Stimulated activated CD8-positive, alpha-beta memory T cell treated with anti-CD3 and anti-CD28 coated beads, Interleukin-4, amount 100 ng/mL, for 1 hour (primary cell): ENCODE measurements at places on chromosomes 4 and X.

DNA sequence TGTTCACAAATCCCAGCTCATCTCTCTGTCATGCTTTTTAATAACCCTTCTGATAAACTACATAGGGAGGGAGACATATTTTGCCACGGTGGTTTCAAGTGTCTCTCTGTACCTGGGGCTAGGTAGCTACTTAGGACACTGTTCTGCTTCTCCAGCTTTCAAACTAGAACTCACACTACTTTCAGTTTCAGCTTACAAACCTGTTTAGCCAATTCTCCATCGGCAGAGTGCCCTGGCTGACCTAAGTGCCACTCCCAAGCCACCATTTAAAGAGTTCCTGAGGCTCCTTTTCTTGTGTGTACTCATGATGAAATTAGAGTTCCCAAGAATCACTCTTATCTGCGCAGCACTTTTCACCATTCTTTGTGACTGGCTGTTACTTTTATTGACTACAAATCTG is 899.2 kb downstream of the FAT4 start:
- DNase-seq: no peak

DNA sequence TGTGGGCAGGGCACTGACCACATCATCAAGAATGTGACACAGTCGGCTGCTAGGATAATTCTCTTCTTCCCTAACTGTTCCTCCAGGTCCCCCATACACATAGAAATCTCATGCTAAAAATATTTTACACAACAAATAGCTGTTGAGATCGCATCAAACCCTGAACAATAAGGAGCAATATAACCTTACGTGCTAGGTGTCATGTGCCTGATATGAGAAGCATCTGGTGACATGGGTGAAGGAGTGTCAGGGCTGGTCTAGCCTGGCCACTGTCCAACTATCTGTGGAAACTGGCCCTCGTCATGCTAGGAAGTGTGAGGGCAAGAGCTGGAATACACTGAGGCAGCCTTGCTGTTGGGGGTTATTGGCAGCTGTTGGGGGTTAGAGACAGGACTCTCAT is 167.3 kb upstream of the PGRMC2 start:
- DNase-seq: no peak

GRCh38 chrX:31268359-31268758 is 196.5 kb upstream of the FTHL17 start:
- DNase-seq: no peak

DNA sequence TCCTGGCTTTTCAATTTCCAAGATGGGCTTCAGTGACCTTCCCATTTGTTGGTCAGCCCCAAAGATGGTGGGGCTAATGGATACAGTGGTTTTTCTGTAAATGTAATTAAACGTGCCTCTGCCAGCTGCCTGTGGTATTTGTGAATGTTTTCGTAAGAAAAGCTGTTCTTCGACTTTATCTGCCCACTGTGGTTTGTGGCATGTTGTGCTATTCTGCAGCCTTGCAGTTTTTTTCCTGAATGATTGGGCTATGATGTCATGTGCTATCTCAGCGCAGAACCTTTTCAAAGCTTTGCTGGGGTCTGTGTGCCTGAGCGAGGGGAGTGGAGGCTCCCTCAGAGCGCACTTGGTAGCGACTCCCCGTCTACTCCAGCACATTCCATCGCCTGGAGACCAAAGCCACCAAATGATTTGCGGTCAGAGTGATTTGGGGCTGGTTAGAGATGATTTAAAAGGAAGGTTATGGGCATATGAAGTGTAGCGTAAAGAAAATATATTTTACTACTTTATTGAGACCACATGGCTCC is 137.5 kb downstream of the PALLD start:
- DNase-seq: no peak

- no peak for DNase-seq
These were observed 33.9 kb downstream of the CPLX1 start for GRCh38 chr4:791898-792625.

GRCh38 chr4:71304289-71304850 is 34.5 kb upstream of the SLC4A4 start:
- DNase-seq: no peak

GRCh38 chr4:66034262-66034661 is 364.0 kb upstream of the EPHA5 start:
- no peak for DNase-seq

DNA sequence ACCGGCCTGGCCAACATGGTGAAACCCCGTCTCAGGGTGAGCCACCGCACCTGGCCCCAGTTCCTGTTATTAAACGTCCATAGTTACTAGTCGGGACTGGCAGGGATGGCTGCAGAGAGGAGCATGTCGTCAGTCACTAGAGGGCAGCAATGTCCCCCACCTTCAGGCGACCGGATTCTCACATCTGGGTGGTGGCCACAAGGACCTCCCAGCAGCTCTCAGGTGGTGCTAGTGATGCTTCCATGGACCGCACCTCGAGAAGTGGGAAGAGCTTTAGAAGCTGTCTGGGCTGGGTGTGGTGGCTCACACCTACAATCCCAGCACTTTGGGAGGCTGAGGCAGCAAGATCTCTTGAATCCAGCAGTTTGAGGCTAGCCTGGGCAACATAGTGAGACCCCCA is 13.3 kb upstream of the IL3RA start:
- no peak for DNase-seq

DNA sequence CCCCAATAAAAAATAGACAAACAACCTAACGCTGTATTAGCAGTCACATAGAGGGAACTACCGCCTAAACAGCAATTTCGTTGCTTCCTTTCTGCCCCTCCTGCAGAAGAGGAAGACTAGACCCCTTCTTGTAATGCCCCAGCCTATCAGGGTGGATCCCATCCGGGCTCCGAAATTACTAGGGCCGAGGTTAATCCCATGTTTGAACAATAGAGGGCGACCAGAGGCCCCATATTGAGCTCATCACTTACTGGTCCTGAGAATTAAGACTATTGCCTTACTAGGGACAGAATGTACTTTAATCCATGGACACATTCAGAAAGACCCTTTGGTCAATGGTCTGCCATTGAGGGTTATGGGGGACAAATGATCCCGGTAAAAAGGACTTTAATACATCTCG is 11.8 kb upstream of the ZNF630 start:
- peak; percentile 9 for DNase-seq

- no peak for DNase-seq
These were observed 10.0 kb downstream of the GPR82 start for GRCh38 chrX:41733939-41734338.

GRCh38 chrX:71814123-71814912 is 51.2 kb downstream of the CXorf49B start:
- DNase-seq: no peak

- no peak for DNase-seq
These were observed 577.0 kb downstream of the FAT4 start for GRCh38 chr4:125891597-125892258.

DNA sequence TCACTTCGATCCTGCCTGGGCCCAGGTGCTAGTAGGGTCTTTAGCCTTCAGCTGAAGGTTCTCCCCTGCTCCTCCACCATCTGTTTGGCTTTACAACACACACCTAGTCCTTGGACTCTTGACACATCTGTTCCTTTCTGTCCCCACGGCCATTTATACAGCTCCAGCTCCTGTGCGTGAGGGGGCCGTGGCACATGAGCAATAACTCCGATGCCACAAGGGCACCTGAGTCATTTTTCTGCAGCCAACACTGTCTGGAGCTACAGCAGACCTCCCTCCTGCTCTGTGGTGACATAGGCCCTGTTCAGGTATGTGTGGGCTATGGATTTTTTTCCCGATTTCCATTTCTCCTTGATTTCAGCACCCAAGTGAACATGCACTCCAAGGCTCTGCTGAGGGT is 44.7 kb upstream of the BCOR start:
- DNase-seq: no peak

DNA sequence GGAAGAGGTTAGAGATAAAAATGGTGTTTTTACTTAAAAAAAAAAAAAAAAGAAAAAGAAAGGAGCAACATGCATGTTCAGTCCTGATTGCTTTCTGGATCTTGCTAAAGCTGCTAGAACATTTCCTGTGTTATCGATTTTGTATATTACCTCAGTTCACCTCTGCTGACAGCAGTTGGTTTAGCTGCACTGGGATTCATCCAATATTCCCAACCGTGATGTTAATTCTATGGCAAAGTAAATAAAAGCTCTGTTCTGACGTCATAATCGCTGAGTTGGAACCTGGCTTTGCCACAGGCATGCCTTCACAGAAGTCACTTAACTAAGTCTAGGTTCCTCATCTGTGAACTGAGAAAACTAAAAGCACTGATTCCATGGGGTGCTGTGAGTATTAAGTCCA is 90.7 kb upstream of the SORBS2 start:
- no peak for DNase-seq

GRCh38 chrX:130705591-130705990 is 197.4 kb downstream of the ENOX2 start:
- DNase-seq: no peak

DNA sequence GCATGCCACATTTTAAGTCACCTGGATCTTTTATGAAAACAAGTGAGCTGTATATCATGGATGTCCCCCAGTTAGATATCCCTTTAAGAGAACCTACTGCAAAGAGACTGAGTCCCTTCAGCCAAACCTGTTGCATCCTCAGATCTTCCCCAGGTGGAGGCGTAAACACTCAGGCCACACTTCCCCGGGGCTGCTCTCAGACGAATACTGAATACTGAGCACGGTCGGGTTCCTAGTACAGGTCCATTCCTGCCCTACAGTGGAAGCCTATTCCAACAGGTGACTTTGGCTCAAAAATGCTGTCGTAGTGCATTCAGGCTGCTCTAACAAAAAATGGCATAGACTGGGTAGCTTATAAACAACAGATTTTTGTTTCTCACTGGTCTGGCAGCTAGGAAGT is 320.2 kb upstream of the CLNK start:
- DNase-seq: no peak

DNA sequence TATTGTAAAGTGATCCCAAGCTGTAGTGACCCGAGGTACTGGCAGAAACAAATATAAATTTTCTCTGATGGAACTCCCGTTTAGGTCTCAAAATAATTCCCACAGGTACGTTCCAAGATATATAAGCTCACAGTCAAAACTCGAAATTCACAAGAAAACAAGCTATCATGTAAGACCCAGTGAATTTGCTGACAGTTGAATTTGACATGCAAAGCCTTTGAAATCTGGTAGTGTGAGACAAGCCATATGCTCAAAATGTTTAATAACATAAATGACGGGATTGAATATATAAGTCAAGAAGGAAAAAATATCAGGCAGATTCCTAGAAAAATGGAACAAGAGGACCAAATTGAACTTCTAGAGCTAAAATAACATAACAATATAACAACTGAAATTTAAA is 252.8 kb downstream of the TMA16 start:
- DNase-seq: no peak

GRCh38 chrX:110001740-110002299 is 1.1 kb upstream of the TMEM164 start:
- DNase-seq: no peak

DNA sequence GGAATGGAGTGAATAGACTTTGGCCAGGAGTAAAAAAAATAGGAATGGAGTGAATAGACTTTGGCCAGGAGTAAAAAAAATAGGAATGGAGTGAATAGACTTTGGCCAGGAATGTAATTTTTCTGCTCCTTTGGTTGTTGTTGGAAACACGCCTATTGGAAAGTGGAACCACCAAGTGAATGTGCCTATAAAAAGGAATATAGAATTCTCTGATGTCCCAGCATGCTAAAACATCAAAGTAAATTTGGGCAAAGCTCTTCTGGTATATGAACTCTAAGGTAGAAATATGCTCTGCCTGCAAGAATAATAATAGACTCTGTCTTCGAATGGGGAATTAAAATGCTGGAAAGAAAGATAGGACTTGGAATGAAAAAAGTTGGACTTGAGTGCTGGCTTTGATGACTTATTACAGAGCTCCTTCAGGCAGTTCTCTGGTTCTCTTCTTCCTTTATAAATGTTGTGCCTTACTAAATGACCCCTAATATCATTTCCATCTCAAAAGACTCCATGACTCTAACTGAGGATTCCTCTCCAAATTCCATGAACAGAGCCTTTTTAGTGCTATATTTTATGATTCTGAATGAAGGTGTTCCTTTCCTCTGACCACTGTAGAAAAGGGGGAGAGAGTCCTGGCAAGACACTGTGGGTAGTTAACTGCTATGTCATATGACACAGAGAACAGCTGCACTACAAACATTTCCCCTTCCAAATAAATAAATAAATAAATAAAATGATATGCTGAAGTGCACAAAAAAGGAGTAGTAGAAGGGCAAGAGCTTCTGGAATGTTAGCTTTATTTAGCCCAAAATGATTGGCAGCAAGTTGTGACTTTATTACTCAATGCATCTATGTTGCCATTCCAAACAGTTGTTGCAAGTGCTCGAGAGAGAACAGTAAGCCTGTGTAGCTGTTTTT is 13.5 kb upstream of the GBA3 start:
- no peak for DNase-seq

DNA sequence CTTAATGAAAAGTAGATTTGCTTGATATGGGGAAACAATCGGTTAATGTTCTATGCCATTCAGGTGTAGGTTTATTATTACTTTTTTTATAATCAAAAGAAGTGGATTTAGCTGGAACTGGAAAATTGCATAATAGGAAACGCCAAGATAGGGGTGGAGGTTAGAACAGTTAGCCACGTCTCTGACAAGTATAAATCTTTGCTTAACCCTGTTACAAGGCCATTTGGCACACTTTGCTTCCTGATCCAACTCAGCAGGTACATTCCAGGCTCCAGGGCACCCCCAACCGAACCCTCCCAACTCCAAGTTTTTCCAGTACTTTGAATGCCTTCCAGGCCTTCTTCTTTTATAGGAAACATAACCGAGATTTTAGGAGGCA is 50.6 kb upstream of the ACSL4 start:
- DNase-seq: no peak

DNA sequence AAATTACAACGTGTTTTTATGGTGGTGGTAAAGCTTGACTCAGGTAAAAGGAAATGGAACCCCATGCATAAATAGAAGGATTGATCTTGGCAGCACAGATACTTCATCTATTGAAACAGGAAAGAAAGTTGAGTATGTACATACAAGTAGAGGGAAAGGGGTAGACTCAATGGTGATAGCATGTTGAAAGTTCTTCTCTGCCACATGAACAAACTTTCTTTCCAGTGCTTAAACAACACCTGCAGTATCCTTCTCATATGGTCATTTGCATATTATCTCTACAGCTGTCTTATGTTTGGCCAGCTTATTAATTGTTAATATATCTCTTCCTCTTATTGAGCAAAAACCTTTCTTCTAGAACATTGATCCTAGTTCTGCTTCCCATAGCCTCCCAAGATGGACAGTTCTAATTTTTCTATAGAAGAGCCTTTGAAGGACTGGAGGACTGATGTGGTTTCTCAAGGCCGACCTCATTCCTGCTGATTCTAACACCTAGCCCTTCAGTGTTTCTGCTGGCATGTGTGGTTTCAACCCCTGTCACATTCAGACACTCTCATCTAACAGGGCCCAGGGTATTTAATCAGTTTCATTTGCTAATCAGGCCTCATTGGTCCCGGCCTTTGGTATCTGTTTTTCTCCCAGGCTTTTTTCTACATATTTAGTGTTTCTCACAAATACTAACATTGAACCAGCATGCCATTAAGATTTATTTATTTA is 108.1 kb upstream of the SPRY1 start:
- no peak for DNase-seq

DNA sequence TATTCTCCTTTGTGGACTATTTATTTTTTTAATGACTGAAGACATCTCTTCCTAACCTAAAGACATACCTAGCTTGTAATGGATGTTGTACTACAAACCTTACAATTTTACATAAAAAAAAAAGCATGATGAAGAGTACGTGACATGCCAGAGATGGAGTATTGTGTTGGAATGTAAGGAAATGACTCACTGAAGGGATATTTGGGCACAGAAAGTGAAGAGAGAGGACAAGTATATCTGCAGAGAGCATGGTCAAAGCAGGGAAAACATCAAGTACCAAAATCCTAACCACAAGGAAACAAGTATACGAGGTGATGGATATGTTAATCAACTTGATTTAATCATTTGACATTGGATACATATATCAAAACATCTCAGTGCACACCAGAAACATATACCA is 1051.4 kb upstream of the PRKX start:
- no peak for DNase-seq

- no peak for DNase-seq
These were observed 48.3 kb upstream of the HPGDS start for GRCh38 chr4:94390804-94391410.
